ENCODE measurements at places on chromosomes 16 and 17.

DNA sequence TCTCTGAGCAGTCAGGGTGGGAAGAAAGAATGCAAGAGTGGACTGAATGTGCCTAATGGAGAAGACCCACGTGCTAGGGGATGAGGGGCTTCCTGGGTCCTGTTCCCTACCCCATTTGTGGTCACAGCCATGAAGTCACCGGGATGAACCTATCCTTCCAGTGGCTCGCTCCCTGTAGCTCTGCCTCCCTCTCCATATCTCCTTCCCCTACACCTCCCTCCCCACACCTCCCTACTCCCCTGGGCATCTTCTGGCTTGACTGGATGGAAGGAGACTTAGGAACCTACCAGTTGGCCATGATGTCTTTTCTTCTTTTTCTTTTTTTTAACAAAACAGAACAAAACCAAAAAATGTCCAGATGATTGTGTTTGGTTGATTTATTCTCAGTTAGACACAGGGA, 14.1 kb downstream of the IGFBP4 start:
- DNase-seq: no peak

DNA sequence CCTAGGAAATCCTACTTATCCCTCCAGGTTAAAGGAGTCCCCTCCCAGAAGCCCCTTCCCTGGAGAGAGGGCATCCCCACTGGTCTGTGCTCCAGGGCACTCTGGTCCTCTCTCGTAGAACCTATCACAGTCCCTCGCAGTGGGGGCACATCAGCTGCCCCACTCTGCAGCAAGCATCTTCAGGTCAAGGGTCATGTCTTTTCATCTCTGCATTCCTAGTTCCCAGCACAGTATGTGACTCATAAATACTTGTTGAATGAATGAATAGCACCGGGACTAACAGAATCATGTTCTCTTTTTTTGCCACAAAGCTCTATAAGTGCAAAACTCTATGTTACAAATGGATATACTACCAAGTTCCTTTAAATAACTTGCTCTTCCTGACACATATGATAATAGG, 36.0 kb downstream of the RNF157 start:
- no peak for DNase-seq

GRCh38 chr16:4897328-4897727, 39.6 kb downstream of the PPL start:
- no peak for DNase-seq

- no peak for DNase-seq
Measured at GRCh38 chr16:67346341-67346740, 19.7 kb downstream of the LRRC36 start.

- no peak for DNase-seq
Measured at GRCh38 chr16:75241412-75241811, 10.0 kb downstream of the BCAR1 start.

DNA sequence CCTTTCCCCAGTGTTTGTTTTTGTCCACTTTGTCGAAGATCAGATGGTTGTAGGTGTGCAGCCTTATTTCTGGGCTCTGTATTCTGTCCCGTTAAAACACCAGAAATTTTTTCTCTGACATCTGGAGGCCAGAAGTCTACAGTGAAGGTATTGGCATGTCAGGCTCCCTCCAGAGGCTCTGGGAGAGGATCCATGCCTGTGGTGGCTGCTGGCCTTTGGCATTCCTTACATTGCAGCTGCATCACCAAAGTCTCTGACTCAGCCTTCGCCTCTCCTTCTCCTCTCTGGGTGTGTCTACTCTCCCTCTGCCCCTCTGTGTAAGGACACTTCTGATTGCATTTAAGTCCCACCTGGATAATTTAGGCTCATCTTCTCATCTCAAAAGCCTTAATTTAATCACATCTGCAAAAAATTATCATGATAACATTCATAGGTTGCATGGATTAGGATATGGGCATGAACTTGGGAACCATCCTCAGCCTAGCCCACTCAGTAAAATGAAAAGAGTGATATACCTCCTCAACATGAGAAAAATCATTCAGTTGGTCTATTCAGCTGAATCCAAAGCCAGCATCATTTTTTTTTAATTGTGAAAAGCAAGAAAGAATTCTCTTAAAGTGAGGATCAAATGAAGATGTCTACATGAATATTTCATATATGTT, 78.0 kb downstream of the MAP2K6 start:
- DNase-seq: no peak
